ENCODE measurements at places on chromosomes 5 and 9.

GRCh38 chr5:54728588-54728915 is 211.0 kb downstream of the SNX18 start:
- no peak for DNase-seq

DNA sequence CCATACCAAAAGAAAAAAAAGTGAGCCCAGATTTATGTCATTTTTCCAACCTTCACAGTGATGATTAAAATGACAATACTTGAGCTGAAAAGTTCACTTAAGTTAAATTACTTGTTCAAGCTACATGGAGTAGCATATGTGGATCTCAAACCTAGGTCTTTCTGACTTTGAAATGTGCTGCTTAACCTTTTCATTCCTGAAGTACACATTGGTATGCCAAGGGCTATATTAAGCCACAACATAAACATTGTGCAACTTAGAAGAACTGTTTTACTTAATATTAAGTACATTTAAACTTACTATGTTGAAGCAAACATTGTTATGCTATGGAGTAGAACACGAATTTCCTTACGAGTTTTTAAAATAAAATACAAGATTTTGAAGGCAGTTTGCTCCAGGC is 105.0 kb downstream of the GIN1 start:
- no peak for DNase-seq

GRCh38 chr9:136058084-136058483 is 37.0 kb downstream of the NACC2 start:
- DNase-seq = no peak

DNA sequence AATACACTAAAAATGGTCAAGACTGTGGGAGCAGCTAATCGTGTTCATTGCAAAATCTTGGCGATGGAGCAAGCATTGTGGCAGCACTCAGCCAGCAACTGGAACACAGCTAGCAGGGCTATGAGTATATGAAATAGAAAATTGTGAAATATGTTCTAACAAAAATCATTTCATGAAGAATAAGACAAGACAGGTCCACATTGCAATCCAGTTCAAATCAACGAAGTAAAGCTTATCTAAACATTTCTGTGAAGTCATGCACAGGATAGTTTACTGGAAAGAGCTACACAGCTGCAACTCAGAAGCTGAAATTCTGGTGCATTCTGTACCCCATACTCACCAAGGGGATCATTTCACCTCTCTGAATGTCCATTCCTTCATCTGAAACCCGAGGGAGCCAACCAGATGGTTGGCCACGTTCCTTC is 5.3 kb upstream of the NFIL3 start:
- DNase-seq = no peak

DNA sequence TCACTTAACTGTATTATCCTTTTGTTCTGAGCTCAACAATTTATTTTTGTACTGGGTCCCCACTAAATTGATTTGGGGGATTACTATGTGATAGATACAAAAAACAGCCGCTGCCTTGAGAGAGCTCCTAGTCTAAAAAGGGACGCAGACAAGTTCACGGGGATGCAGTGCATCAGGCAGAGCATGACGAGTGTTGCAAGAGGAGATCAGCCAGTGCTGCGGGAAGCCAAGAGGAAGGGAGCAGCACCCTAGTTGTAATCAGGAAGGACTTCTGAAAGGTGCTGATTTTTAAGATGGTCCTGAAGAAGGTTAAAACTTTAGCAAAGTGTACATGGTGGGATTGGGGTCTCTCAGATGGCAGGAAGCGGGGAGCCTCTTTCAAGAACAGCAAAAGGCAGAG is 15.8 kb downstream of the GALNT10 start:
- no peak for DNase-seq

GRCh38 chr9:124256517-124257069 is 1.2 kb upstream of the NEK6 start:
- DNase-seq = no peak

DNA sequence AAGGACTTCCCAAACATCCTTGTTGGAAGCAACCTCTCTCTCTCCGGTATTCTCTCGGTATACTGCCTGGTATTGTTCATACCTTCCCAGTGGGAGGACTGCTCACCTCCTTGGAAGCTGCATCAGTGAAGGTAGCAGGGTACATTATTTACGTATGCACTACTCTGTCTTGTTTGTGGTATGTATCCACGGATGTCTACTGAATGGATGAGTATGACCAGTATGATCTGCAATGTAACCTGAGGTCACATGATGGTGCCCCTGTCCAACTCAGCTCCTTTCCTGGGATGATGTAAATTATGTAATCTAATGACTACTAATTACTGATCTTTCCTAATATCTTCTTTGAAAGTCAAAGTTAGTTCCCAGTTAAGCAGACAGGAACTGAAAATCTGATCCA is 32.1 kb downstream of the CEMIP2 start:
- DNase-seq = no peak

DNA sequence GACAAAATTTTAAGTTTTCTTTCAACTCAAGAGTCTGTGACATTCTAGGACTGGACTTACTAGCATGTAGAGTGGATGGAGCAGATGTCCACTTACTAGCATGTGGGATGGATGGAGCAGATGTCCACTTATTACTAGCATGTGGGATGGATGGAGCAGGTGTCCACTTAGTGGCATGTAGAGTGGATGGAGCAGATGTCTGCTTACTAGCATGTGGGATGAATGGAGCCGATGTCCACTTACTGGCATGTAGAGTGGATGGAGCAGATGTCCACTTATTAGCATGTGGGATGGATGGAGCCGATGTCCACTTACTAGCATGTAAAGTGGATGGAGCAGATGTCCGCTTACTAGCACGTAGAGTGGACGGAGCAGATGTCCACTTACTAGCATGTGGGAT is 2.4 kb downstream of the SLC36A1 start:
- no peak for DNase-seq
